ENCODE measurements at places on chromosomes 7 and 10.

DNA sequence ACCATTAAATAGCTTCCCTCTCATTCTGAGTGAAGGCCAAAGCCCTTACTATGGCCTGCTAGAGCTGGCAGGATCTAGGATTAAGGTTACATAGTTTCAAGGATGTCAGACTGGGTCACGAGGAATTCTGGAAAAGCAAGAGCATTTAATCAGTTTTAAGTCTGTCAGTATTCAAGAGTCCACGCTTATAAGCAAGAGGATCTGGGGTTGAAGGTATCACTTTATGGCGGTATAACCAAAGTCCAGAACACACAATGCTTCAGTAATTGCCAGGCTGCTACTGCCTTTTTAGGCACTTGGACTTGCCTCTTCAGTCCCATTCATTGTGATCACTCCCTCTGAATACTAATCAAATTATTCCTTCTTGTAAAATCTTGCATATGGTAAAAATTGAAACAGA, 101.0 kb downstream of the HBP1 start:
- no peak for DNase-seq

DNA sequence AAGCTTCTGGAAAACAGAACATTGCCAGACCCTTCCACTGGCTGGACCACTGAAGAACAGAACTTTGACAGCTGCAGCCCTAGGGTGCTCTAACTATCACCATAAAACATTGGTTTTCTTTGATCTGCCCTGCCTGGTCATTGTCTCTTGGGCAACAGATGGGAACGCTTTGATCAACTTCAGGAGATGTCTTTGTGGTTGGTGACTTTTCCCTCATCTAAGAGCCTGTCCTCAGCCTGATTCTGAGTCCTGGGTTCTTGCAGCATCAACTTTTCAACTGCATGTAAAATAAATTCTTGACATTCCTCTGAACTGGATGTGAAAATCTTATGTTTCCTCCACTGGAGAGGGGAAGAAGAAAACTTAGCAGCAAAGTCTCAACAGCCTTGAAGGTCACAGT, 53.1 kb upstream of the ZNRF2 start:
- DNase-seq = no peak

GRCh38 chr10:72552857-72553256, 73.0 kb downstream of the MICU1 start:
- no peak for DNase-seq

- DNase-seq = no peak
Measured at GRCh38 chr7:18231854-18232253, 204.2 kb upstream of the PRPS1L1 start.

DNA sequence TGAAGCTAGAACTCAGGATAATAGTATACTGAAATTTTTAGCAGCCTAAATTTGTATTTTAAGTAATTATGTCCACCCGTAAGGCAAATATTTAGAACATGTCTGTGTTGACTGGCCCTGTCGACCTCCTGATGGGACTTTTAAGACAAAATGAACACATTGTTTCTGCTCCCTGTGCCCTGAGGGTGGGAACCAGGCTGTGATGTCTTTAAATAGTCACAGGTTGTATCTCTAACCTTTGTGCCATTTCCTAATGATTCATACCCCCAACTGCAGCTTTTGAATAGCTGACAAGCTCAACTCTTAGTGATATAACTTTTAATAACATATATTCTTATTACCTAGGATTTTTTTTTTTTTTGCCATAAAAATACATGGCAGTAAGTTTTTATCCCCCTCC, 494.9 kb upstream of the AKR1E2 start:
- no peak for DNase-seq

DNA sequence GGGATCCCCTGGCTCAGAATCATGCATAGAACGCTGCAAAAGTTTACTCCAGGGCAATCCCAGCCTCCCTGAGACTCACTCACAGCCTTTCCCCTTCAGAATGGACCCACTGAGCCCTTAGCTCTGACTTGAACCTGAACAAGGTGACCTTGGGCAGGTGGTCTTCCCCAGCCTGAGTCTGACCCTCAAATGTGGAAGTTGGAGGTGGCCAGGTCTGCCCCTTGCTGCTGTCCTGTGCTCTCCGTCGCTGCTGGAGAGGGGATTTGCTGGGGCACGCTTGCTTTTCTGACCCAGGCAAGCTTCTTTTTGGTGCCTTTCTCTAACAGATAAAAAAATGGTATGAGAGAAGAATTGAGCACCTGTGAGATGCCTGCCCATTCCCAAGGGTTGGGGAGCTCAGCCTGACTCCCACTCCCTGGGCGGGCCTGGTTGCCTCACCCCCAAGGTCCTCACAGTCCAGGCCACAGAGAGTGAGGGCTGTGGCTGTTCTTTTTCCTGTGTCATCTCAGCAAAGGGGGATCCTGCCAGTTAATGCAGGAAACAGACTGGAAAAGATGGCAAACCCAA, 46.6 kb upstream of the IGFBP3 start:
- DNase-seq = no peak

DNA sequence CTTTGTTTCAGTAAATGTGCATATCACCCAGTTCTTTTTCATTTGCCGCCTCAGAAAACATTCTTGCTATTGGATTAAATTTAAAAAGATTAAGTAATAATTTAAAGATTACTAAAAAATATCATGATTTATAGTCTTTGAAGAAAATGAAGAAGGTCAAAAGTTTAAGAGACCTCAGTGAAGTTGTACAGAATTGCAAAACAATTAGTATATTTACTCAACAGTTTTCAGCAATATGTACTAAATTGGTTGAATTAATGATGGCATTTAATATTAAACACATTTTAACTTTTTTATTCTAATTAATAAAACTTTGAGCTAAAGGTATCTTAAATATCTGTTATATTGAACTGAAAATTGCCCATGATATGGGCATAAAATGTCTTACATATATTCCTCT, 49.9 kb upstream of the KLF6 start:
- no peak for DNase-seq

GRCh38 chr7:38222481-38223096, 44.5 kb downstream of the STARD3NL start:
- DNase-seq = peak; percentile 73

DNA sequence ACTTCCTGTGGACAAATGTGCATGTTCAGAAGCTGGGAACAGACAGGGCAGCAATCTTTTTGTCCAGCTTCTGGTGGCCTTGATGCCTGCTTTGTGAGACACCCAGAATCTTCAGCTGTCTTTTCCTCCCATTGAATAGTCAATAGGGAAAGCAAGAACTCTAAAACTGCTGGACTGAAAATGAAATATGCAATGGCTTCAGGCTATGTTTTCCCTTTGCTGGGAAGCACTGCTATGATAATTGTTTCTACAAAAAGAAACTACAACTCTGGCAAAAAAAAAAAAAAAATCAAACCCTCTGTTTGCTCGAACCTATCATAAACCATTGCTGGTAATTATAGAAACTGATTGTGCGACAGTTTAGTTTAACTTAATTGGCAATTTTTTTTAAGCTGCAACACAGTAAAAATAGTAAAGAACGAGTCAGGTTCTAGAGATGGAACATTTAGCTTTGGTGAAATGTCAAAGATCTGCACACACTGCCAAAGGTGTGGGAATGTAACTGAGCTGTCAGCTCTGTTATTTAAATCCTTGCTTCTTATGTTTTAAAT, 79.1 kb upstream of the NEUROD6 start:
- DNase-seq = no peak

- DNase-seq = peak; percentile 44
Measured at GRCh38 chr10:119301397-119301796, 94.0 kb downstream of the GRK5 start.

- DNase-seq = no peak
Measured at GRCh38 chr7:144503215-144503614, 99.7 kb upstream of the NOBOX start.

- no peak for DNase-seq
Measured at GRCh38 chr7:42315631-42316030, 78.6 kb upstream of the GLI3 start.

- DNase-seq = no peak
Measured at GRCh38 chr7:130925136-130925794, 191.3 kb upstream of the KLF14 start.

GRCh38 chr7:129471402-129471827, 30.9 kb upstream of the SMKR1 start:
- DNase-seq = no peak

DNA sequence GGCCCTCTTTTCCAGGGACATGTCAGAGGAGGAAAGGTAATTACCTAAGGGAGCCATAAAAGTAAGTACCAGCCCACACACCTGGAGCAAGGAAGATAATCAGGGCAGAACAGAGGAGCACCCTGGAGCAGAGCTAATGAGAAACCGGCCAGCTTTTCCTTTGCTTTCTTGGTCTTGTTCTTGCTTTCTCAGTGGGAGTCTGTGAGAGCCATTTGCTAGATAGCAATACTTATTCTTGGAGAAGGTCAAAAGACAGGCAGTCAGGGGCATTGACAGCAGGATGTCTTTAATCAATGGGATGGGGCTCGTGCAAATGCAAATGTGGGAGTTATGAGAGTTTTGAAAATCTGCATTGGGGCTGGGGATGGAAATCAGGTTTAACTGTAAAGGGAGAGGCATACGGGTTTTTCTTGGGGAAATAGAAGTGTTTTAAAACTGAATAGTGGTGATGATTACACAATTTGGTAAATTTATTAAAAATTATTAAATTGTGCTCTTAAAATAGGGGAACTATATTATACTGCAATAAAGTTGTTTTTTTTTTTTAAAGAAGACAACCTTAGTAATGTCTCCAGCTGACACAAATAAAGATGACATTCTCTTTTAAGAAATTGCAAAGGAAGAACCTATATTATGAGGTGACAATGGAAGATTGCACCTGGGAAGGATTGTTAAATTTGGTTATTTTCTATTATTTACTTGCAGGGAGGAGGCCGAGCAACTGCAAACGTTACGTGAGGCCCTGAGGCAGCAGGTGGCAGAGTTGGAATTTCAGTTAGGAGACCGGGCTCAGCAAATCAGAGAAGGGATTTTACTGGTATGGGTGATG, 35.6 kb upstream of the PPP1R17 start:
- no peak for DNase-seq

DNA sequence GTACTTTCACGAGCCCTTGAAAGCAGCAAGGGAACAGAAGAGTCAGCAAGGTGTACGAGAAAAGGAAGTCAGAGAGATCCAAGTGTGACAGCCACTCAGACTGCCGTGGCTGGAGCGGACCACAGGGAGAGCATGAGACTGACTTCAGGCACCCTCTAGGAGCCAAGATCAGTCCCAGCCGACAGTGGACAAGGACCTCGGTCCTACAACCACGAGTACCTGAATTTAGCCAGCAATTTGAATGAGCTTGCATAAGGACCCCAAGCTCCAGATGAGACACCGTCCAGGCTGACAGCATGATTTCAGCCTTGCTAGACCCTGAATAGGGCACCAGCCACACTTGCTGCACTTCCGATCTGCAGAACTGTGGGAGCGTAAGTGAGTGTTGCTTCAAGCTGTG, 13.7 kb upstream of the EBF3 start:
- no peak for DNase-seq

DNA sequence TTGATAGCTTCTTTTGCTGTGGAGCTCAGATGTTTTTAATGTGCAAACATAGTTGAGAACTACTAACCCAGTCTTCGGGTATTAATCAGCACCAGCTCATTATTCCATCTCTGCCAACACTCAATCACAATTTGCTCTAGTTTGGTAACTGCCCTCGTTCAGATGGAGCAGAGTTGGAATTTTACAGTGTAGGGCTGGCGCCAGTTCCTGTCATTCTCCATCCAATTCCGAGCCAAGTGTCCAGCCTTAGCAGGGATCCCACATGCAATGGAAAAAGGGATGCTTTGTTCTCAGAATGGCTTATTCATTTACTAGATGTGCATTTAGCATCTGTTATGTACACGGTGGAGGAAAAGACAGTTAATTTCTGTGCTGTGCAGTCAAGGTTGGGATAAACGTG, 504.5 kb upstream of the GALNT17 start:
- no peak for DNase-seq

GRCh38 chr7:133570321-133570720, 317.4 kb downstream of the EXOC4 start:
- DNase-seq = no peak

- peak; percentile 59 for DNase-seq
Measured at GRCh38 chr7:50197549-50197948, 104.5 kb upstream of the ZPBP start.

- no peak for DNase-seq
Measured at GRCh38 chr10:56370217-56371113, 9.4 kb upstream of the ZWINT start.

GRCh38 chr7:119392-120163, 72.8 kb upstream of the FAM20C start:
- no peak for DNase-seq

- peak; percentile 62 for DNase-seq
Measured at GRCh38 chr7:4712281-4713182, 30.4 kb downstream of the FOXK1 start.

DNA sequence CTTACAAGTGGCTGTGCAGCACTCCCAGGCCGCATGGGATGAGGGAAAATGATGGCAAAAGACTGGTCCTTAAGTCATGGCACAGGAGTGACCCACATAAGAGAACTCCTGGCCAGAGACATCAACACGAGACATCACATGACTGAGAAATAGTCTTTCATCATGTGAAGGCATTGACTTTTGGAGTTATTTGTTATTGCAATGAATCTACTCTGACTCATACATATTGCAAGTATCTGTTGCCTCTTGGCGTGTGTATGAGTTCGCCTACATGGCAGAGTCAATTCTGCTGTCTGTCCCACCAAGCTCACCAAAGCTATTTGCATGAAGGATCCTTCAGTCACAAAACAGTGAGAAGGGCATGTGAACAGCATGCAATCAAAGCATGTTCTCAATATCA, 59.7 kb upstream of the HABP2 start:
- no peak for DNase-seq

DNA sequence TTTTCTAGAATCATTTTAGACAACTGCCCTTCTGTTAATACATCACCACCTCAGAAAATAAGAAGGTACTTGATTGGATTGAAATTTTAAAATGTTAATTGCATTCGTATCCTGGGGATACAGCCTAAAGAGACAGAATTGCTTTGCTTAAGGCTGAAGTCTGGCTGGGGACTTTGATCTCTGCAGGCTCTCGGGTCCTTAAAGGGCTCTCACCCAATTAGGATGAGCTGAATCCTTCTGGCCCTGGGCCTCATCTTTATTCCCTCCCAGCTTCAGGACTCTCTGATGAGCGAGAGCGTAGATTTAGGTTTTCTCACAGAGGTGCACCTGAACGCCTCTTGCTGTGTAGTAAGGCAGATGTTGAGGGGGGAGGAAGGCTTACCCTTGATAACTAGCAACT, 475.3 kb upstream of the C7orf33 start:
- no peak for DNase-seq

GRCh38 chr10:90999512-91000172, 78.8 kb upstream of the ANKRD1 start:
- peak; percentile 72 for DNase-seq

DNA sequence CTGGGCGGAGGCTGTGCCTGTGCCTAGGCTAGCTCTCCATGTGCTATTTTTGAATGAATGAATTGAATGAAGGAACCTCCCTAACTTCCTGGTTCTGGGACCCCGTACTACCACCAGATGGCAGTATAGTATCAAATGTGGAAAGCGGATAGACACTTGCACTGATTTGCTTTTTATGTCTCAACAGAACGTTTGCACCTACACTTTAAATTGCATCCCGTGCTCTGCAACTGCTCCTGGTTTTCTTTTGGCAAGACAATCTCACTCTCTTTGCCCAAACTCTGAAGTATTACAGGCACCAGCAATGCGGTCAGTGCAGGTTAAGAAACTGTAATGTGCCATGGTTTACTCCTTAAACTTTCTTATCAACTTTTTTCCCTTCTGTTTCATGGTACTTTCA, 6.5 kb downstream of the FZD8 start:
- peak; percentile 70 for DNase-seq

GRCh38 chr7:117036053-117036669, 82.9 kb downstream of the ST7 start:
- no peak for DNase-seq

GRCh38 chr10:21813946-21814345, 189.6 kb downstream of the DNAJC1 start:
- no peak for DNase-seq
